ENCODE measurements at places on chromosomes 3 and 15.

DNA sequence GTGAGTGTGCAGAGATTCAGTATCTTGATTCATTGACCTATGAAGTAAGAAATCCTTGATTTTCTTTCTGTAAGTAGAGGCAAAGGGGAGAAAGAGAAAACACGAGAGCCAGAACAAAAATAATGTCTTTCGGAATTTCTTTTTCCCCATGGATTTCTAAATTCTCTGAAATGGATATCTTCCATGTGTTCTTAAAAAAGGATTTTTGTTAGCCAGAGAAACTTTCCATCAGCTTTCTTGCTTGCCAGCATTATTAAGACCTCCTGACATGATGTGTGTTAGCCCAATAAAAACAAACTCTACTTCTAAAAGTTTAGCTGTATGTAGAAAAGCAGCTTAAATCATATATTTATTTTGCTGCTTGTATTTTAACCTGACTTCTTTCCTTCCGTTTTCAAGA is 122.3 kb upstream of the AADACL2 start:
- no peak for DNase-seq

GRCh38 chr3:172698631-172699030 is 12.2 kb downstream of the NCEH1 start:
- DNase-seq, result no peak

GRCh38 chr15:33135355-33135781 is 59.1 kb downstream of the FMN1 start:
- no peak for DNase-seq

- DNase-seq, result peak; percentile 58
Measured at GRCh38 chr3:196941729-196942225, 551 bp downstream of the NCBP2 start.

DNA sequence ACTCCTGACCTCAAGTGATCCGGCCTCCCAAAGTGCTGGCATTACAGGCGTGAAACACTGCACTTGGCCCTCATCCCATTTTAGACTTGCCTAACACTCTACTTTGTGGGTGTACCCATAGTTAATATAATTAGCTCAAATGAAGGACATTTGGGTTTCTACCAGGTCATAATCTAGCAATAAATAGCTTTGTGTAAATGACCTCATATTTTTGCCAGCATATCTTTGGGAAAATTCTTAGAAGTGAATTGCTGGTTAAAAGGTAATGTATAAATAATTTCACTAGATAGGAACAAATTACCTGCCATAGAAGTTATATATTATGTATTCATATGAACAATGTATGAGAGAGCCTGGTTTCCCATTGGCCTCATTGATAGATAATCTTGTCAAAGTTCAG is 206.0 kb downstream of the DIPK2A start:
- no peak for DNase-seq

DNA sequence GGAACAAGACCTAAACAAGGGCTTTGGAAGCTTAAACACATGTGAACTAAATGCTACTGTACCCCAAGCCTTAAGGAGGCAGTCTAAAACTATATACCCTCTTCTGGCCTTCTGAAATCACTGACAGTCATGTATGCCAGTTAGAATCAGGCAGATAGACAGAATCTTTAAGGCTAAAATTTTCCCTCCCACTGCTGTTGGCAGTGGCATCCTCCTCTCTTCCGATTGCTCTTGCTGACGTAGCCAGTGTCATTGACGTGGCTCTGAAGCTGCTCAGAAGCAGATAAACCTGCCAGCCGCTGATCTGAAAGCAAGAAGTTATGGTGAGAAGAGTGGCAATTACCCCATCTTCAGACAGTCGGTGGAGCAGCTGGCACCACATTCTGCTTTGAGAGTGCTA is 3.3 kb downstream of the RYR3 start:
- no peak for DNase-seq

- DNase-seq, result no peak
Measured at GRCh38 chr15:69827751-69828150, 270.0 kb downstream of the TLE3 start.

- no peak for DNase-seq
Measured at GRCh38 chr3:159854500-159855124, 134.0 kb upstream of the IL12A start.

GRCh38 chr3:169812332-169813235 is at the start of the genes LRRC34 and LRRIQ4:
TSS of gene LRRC34 (minus strand) at chr3:169812904. CDS start at chr3:169812548, 356 bp downstream.
TSS of gene LRRIQ4 (plus strand) at chr3:169812870. CDS start at chr3:169821922, 9,052 bp downstream.
- peak; percentile 86 for DNase-seq

DNA sequence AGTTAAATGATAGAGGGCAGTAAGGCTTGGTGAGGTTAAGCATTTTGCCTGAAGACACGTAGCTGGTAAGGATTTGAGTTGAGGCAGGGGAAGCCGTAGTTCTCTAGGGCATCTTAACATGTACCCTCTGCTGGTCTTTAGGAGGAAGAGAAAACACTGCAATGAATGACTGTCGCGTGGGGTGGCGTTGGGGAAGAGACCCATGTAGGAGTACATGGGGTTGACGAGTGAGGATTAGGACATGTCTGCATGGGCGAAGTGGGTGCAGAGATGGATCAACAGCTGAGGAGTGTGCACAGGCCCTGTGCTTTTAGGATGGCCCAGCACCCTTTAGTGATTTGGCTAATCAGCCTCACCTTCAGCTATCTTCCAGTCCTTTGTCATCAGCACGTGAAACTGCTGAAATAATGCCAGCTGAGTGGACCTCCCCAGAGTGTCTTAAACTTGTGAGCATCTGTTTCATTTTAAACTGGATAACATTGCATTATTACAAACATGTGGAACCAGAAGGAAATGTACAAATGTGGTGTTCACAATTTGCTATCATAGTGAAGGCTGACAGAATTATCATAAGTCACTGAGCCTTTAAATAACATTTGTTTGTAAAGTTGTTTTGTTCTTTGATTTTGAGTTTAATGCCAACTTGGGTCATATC is 15.3 kb downstream of the P2RY14 start:
- DNase-seq, result no peak

DNA sequence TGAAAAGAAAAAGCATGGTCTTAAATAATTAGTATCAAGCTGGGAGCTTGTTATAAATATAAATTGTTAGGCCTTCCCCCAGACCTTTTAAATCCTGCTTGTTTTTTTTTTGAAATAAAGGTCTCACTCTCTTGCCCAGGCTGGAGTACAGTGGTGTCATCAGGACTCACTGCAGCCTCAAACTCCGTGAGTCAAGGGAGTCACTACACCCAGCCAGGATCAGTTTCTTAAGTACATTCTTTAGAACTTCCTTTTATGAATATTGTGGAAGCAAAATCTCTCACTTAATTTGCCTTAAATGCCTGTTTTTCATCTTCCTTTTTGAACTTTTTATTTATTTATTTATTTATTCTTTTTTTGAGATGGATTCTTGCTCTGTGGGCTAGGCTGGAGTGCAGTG is 20.8 kb upstream of the DENND4A start:
- DNase-seq, result no peak

- no peak for DNase-seq
Measured at GRCh38 chr3:115912372-115912771, 289.1 kb downstream of the GAP43 start.

DNA sequence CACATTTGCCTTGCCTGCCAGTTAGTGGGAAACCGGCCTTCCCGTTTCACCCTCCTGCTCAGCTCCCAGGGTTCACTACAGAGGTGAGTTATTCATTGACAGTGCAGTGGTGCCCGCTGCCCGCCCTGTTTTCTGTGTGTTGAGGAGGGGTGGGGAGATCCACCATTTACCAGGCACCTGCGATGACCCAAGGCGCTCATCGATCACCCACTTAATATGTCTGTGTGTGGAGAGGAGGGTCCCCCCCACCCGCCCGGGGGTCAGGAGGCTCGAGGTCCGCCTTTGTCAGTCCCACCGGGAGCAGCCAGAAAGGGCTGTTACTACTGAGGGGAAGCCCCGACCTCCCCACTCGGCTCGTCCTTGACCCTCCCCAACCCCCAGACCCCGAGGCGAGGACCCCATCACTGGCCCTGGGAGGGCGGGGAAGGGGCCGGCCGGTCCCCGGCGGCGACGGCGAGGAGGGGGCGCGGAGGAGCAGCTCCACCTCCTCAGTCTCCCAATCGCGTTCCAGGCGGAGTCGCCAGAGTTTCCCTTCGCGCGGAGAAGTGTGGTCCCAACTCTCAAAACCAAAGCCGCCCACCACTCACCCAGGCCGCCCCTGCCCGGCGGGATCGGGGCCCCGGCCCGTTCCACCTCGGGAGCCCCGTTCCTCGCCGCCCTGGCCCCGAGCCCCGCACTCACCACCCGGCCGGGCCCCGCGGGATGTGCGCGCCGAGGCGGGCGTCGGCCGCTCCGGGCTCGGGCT is 1.1 kb downstream of the PLXNB1 start:
- DNase-seq, result no peak

- DNase-seq, result peak; percentile 18
Measured at GRCh38 chr15:39801641-39802309, 19.1 kb upstream of the FSIP1 start.

GRCh38 chr3:3737531-3737930 is 61.7 kb upstream of the LRRN1 start:
- no peak for DNase-seq

GRCh38 chr3:167908221-167908620 is 172.7 kb downstream of the SERPINI1 start:
- DNase-seq, result no peak

DNA sequence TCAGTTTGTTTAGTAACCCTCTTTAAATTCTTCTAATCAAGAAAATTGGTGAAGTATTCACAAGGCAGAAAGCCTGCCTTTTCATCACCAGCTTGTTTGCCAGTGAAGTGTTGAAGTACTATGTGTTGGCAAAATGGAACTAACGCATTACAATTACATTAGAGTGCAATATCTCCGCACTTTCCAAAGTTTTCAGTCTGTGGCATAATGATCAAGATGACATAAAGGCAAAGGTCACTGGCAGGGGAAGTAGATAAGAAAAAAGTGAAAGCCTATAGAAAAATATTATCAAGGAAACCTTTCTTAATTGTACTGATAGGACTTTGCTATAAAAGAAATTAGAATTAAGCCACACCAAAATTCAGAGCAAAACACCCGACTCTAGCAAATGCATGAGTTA is 25.0 kb upstream of the TM4SF1 start:
- no peak for DNase-seq

GRCh38 chr3:9678493-9678892 is 25.1 kb upstream of the CPNE9 start:
- no peak for DNase-seq

GRCh38 chr3:129023909-129024308 is 22.8 kb downstream of the EFCC1 start:
- DNase-seq, result no peak

DNA sequence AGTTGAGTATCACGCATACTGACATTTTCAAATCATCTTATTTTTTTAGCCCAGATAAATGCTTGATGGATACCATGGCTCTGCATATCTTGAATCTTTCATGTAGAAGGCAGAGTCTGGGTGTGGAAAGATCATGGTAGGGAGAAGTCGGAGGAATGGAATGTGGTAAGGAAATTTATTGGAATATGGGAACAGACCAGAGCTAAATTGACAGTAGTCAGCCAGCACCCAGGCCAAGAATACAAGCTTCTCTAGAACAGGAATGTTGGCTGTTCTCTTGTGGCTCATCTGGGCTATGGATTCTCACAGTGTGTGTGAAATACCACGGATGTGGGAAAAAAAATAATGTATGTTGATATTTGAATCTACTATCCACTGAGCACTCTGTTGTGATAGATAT is 305.7 kb upstream of the COL8A1 start:
- no peak for DNase-seq

DNA sequence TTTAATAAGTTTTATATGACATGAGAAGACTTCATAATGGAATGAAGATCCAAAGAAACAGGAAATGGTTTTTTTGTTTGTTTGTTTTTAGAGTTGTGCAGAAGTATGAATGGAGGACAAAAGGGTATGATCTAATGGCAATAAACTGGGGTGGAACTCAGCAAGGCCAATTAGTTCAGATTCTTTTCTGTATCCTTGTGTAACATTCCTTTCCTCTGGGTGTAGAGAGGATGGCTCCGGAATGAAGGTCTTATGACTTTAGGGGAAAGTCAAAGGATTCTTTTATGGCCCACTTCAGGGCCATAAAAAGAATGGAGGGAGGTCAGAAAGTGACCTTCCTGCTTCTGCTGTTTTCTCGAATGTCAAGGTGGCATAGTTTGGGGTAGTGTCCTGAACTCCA is 152.6 kb downstream of the DPH6 start:
- DNase-seq, result no peak

DNA sequence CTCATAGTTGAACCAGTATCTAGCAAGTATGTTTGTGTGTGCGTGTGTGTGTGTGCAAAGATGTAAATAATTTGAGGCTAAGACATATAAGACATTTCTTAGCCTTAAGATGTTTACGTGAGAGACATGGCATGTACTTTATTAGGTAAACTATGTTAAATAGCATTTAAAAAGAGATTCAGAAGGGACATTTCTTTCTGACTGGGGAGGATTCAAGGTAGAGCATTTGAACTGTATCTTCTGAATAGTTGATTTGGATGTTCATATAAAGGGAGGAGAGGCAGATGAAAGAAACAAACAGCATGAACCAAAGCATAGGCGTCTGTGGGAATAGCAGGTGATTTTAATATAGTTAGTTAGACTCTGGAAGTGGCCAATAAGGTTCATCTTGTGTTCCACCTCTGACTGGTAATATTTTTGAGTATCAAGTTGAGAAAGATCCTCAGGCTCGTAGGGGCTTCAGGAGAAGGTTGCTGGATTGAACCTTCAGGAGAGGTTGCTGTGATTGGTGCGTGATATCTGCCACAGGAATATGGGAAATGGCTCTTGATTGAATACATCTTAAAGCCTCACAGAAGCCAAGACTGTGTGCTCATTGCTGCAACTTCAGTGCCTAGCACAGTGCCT is 12.6 kb downstream of the NFKBIZ start:
- DNase-seq, result no peak

DNA sequence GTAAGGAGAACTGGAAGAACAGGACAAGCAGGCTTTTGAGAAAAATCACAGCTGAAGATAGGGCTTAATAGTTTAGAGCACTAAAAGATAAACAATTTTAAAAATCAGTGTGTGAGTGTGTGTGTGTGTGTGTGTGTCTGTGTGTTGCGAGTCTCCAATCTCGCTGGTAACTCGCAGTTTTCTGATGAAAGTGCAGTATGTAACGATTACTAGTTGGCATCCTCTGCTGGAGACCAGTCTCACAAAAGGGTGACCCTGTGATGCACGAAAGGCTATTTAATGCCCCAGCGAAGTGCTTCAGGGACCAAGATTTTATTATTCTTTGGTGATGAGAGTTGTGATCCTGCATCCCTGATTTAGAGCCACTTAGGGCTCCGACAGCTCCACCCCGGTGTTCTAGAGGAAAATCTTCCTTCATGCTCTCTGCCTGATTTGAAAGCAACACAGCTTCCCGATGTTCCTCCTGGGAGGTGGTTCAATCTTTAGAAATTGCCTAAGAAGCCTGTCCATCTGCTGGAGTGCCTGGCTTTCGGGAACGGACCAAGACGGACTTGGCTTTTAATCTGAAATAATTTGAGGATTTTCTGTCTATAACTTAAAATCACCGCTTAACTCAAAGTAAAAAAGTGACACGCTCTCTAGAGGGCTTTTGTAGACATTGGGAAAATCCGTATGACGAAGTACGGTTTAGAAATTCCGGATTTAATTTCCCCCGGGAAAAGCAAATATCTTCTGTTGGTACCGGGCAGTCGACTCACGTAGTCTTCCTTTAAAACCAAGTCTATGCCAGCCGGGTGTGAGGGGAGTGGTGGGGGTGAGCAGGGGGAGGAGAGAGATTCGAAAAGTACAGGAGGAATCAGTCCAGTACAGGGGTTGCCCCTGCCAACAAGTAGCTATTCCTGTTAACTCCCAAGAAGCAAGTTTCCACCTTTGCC is 1.1 kb upstream of the ALCAM start:
- no peak for DNase-seq

GRCh38 chr3:63927422-63928280 is 15.5 kb upstream of the SCAANT1 start:
- DNase-seq, result no peak

- DNase-seq, result no peak
Measured at GRCh38 chr15:63436341-63436740, 54.7 kb upstream of the CA12 start.

GRCh38 chr3:32960404-32961170 is 9.1 kb downstream of the CCR4 start:
- peak; percentile 85 for DNase-seq
